ENCODE measurements at places on chromosomes 4 and X.
A peak's percentile ranks its signal among the peaks of the same experiment; 100 is the strongest.

DNA sequence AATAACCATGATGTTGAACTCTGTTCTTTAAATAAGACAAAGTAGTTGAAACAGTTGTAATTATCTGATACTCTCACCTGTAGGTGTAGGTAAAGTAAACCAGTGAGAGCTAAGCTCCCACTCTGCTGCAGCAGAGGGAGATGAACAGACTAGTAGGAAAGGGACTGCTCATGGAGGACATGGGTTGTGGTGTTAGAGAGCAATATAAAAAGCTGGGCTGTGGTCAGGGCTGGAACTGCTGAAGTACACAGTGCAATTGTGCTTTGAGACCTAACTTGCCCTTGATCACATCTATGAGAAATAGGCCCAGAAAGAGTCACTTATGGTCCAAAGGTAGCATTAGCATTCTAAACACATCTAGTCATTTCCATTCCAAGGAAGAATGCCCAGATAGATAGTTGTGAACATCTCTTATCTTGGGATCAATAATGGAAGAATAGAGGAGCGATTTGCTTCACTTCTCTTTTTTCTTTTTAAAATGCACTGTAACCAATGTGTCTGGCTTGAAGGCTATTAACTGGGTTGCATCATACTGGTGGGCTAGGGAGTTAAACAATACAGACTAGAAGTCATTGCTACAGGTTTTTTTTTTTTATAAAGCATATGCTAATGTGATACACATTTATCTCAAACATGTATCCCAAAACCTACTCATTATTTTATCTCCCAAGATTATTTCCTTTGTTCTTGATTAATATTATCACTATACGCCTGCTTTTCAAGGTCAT lies 251.3 kb upstream of the CENPE start:
- DNase-seq: no peak

- no peak for DNase-seq
Measured at GRCh38 chrX:49155243-49155899, 7.2 kb upstream of the MAGIX start.

GRCh38 chr4:31748382-31748781 lies 1028.2 kb downstream of the PCDH7 start:
- no peak for DNase-seq

DNA sequence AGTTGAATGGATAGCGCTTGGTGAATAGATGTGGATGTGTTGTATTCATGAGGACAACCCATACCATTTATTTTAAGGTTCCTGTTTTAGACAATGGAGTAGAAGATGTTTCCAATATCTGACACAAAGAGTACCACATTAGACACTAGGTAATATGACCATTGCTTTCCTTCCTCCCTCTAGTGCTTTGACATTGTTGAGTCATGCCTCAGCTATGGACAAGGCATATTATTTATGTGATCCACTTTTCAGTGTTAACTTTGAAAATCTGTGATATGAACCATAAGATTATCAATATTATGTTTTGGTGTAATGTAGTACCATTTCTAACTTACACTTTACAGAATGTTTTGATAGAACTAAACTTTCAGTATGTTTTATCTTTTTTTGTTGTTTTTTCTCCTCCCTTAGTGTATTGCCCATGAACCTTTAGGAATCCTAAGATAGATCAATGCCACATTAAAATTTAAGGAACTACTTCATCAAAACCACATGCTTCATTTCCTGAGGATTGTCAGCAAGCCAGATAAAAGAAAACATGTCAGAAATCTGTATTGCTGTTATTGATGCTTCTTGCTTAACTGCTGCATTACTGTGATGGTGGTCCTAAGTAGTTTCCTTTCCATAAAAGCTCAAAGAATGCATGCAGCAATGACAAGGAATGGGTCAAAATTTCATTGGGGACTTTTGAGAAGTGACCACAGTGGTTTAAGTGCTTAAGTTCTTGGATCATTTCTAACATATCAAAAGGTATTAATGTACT lies 105.0 kb downstream of the PCDH7 start:
- no peak for DNase-seq

GRCh38 chrX:25288676-25289075 lies 272.9 kb upstream of the ARX start:
- no peak for DNase-seq

GRCh38 chr4:128288689-128289106 lies 1.1 kb upstream of the PGRMC2 start:
- DNase-seq: no peak

DNA sequence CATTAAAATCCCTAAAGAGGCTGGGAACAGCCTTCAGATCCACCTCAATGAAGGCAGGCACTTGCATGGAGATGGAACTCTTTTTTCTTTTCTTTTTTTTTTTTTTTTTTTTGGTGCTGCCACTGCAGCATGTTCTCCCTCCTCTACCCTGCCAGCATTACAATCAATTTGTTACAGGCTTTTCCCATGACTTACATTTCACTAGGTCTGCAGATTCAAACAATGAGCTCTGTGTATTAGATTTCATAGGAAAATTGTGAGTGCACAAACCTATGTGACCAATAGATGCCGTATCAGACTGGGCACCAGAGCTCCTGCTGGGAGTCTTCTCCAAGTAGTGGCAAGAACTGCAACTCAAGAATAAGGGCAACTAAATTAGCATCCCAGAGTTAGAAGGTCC lies 63.8 kb upstream of the GABRQ start:
- no peak for DNase-seq

- DNase-seq: no peak
Measured at GRCh38 chr4:2624782-2625530, 88.5 kb downstream of the FAM193A start.

- peak; percentile 82 for DNase-seq
Measured at GRCh38 chr4:55948726-55949481, at the start of gene CEP135. TSS of gene CEP135 (plus strand) at chr4:55948945. CDS start at chr4:55952131, 3,186 bp downstream.

DNA sequence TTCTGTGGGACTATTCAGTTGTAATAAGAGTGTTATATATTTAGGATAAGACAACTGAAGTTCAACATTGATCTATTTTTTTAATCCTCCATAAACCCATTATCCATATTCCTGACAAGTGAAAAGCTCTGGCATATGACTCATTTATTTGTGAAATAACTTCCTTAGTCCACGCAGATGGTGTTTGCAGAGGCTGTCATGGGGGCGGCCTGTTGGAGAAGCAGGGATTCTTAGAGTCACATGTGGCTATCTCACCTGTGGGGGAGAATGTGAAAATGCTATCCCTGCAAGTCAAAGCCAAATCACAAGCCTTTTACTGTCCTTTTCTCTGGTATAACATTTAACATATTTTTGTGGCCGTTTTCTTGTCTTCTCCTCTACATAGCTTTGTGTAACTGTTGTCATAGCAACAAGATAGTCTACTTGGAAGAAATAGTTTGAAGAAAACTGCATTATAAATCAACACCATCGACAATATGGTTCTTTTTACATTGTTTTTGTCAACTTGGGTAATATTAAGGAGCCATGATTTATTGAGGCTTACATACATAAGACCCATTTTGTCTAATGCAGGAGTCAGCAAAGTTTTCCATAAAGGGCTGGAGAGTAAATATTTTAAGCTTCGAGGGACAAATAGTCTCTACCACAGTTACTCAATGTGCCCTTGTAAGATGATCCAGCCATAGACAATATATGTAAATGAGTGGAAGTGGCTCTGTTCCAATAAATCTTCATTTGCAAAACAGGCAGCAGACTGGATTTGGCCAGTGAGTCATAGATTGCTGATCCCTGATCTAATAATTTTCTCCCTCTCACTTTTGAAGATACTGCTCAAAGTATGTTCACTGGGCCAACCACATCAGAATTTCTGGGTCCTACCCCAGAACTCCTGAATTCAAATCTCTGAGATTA lies 395.0 kb downstream of the DTHD1 start:
- DNase-seq: no peak

GRCh38 chr4:20698820-20699219 lies 1.4 kb upstream of the PACRGL start:
- DNase-seq: no peak

Data from activated CD4-positive, alpha-beta T cell treated with anti-CD3 and anti-CD28 coated beads, Interleukin-2, amount 50 U/mL, for 24 hours (primary cell).